ENCODE measurements at places on chromosomes 16 and 17.

GRCh38 chr17:57892820-57893595 lies 43.2 kb upstream of the MRPS23 start:
- DNase-seq, result peak; percentile 28

DNA sequence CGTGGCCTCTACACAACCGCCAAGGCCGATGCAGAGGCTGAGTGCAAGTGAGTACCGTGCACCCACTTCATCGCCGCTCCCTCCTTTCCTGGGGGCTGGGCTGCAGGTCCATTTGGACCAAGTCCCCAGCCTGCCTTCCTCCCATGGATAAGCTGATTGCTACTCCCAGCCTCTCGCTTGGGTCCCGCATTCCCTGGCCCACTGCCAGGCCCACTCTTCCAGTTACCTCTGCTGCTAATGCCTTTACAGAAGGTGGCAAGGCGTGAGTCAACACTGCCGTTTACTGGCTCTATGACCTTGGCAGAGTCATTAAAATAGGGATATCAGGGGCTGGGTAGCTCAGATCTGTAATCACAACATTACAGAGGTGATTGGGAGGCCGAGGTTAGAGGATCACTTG lies 11.2 kb downstream of the SULT1A2 start:
- no peak for DNase-seq

- no peak for DNase-seq
Observed at GRCh38 chr16:84047626-84048025, 5.0 kb upstream of the SLC38A8 start.

DNA sequence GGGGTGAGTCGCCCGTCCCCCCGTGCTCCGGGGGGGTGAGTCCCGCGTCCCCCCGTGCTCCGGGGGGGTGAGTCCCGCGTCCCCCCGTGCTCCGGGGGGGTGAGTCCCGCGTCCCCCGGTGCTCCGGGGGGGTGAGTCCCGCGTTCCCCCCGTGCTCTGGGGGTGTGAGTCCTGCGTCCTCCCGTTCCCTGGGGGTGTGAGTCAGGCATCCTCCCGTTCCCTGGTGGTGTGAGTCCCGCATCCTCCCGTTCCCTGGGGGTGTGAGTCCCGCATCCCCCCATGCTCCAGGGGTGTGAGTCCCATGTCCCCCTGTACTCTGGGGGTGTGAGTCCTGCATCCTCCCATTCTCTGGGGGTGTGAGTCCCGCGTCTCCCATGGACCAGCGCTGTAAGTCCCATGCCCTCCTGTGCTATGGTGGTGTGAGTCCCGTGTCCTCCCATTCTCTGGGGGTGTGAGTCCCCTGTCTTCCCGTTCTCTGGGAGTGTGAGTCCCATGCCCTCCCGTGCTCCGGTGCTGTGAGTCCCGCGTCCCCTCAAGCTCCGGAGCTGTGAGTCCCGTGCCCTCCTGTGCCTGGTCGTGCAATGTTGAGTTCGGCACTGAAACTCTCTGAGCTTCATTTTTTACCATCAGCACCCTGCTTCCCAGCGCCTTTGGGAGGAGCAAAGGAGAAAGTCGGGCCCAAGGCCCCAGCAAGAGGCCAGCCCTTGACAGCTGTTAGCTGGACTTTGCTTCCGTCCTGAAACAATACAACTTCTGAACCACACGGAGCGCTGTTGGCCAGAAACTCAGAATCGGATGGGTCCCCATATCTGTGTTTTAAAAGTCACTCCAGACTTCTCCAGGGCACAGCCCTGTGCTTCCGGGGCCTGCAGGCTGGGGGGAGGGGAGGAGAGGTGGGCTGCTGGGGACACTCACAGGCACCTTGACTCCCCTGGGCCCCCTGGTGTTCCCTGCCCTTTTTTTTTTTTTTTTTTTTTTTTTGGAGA lies 11.5 kb upstream of the ZC3H18 start:
- DNase-seq, result peak; percentile 26

DNA sequence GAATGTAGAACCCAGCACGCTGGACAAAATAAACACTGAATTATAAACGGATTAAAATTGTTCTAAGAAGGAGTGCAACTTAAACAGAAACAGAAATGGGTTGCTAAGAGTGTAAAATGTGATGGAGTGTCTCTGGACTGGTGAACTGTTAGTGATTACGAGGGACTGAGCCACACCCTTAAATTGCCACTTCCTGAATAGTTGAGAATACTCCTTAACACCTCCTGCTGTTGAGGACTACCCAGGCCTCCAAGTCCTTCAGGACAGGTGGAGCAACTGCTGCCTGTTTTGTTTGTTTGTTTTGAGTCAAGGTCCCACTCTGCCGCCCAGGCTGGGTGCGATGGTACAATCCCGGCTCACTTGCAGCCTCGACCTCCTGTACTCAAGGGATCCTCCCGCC lies 25.8 kb upstream of the IRF8 start:
- DNase-seq, result no peak

DNA sequence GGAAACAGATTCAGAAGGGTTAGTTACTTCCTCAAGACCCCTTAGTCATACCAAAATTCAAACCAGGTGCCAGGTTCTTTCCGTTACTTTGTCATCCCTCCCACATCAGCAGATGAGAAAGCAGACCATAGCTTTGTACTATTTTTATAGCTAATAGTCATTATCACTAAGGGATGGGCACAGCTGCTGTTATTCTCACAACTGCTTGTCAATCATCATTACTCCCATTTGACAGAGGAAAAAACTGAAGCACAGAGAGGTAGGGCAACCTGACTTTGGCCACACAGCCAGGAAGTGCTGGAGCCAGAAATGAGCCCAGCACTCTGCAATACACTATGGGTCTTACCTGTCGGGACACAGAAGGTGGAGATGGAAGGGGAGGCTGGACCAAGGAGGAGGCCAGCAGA lies 30.0 kb downstream of the TEKT5 start:
- no peak for DNase-seq

GRCh38 chr17:13864521-13864920 lies 204.8 kb upstream of the COX10 start:
- DNase-seq, result no peak

All from CD4-positive, alpha-beta T cell treated with Interleukin-17A for 1 hour (primary cell).